ENCODE measurements at places on chromosomes 6 and 20.

GRCh38 chr6:155782320-155782731, 326.7 kb upstream of the NOX3 start:
- peak; percentile 20 for DNase-seq

DNA sequence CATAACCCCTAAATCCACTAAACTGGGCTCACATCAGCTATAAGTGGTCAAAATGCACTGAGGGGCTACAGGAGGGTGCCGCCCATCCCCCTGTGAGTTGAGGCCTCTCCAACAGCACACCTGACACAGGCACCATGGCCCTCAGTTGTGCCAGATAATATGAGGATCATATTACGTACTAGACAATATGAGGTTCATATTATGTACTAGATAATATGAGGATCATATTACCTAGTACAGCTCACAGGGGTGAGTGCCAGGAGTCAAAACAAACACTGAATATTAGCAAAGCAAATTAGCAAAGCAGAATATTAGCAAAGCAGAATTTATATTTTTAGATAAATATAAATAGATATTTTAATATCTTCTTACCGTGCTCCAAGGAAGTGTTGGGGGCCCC, 35.3 kb downstream of the CD24 start:
- no peak for DNase-seq

DNA sequence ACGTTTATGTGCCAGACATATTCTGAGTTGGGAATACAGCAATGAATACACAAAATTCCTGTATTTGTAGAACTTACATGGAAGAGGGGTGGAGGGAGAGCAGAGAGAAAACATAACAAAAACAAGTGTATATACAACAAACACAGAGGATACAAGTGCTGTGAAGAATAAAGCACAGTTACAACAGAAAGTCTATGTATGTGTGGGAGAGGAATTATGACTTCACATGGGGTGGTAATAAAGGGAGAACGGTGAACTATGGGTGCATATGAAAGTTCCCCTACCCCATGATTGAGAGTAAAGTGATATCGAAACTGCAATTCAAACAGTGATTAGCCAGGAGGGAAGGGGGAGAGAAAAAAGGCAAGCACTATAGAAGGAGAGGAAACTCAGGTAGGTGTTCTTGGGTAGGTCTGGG, 24.6 kb downstream of the HBS1L start:
- DNase-seq: no peak

DNA sequence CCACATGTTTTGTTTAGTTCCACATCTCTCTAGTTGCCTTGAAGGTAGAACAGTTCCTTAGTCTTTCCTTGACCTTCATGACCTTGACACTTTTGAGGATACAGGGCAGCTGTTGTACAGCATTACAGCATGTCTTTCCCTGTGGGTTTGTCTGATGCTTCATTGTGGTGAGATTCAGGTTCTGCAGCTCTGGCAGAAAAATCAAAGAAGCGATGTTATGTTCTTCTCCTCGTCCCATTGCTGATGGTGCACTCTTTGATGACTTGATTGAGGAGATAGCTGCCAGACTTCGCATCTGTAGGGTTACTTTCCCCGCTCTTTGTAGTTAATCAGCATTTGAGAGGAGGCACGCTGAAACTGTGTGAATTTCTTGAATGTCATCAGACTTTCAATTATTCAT, 12.0 kb downstream of the CEBPB start:
- no peak for DNase-seq

DNA sequence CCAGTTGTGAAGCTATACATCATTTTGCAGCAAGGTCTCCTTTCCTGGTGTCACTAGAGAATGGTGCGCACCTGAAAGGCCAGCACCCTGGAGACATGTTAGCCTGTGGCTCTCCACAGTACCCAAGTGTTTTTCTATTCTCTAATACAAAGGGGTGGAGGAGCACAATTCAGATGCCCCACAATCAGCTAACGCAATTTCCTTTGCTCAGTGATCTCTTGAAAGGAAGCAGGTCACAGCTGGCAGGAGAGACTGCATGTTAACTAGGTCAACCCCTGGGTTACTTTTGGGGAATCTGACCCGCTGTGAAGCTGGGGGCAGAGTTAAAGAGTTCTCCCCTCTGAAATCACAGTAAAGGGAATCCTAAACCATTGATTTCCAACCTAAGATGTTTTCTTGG, 92.5 kb downstream of the B3GAT2 start:
- DNase-seq: no peak

DNA sequence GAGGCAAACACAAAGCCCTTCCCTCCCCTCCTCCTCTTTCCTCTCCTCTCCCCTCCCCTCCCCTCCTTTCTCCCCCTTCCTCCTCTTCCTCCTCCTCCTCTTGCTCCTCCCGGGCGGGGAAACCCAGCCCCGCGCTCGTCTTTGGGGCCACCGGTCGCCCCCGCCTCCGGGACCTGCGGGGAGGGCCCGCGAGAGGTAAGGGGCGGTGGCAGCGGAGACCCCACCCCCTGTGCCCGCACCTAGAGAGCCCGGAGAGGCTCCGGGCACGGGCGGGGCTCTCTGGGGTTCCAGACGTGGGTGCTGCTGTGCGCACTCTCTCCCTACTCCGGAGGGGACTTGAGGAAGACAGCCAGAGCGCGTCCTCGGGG, at the start of gene RIN2:
Gene RIN2, plus strand, starts transcription at position 126 of the 368 bp plus-strand sequence. CDS start 131,344 bp downstream, outside the sequence.
- no peak for DNase-seq

DNA sequence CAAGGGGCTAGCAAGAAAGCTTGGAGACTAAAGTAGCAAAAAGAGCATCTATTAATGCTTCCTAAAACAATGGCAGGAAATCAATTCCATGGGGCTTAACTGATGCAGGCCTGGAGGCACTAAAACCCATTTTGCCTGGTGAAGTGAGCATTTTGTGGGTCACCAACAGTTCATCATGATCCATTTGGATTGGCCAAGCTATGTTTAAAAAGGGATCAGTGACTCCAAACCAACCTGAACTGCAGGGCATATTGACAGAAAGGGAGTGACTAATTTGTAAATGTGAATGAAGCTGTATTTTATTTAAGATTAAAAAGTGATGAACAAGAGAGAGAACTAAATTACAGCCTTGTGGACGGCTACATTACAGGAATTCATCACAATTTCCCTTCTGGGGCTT, 132.0 kb downstream of the PCSK2 start:
- DNase-seq: no peak

- DNase-seq: no peak
These were observed 30.7 kb downstream of the GFRA4 start for GRCh38 chr20:3632311-3633004.

Data from urinary bladder (tissue), 4 donors.